ENCODE measurements at places on chromosomes 5 and 9.

DNA sequence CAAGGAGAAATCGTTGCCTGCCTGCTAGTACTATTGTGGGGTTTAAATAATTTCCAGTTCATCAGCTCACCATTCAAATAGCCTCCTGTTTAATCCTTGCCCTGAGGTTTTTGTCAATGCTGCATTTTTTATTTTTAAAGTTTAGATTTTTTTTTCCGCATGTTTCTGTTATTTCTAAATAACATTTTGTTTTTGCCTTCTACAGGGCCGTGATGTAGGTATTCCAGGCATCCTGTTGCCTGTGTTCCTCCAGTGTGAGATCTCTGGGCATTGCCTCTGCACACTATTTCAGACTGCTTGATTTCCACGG lies 124.3 kb downstream of the HSD17B3 start:
- DNase-seq = no peak

GRCh38 chr5:89707891-89708290 lies 701.7 kb downstream of the CETN3 start:
- no peak for DNase-seq

DNA sequence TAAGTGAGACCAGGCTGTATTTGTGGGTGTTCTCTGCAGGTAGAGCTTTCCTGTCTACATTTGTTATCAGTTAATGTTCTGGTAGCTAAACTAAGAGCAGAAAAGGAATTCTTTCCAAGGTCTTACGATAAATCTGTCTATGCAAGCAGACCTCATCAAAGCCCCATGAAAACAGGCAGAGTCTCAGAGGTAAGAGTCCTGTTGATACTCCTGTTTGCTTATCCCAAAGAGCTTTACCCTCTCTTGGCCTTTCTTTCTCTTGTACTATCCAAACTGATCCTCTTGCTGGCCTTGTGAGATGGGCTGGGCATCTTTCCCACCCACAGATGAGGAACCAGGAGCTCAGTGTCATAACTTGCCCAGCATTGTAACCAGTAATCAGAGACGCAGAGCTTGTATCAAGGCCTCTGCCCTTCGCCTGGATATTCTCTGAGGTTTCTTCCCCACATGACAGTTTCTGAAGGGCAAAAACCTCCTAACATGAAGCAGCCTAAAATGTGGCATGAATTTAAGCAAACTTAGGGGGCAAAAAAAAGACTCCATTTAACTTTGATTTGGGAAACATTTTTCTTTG lies 33.5 kb downstream of the PRKACG start:
- no peak for DNase-seq

GRCh38 chr9:14314424-14314928 lies 535 bp upstream of the NFIB start:
- DNase-seq = no peak

DNA sequence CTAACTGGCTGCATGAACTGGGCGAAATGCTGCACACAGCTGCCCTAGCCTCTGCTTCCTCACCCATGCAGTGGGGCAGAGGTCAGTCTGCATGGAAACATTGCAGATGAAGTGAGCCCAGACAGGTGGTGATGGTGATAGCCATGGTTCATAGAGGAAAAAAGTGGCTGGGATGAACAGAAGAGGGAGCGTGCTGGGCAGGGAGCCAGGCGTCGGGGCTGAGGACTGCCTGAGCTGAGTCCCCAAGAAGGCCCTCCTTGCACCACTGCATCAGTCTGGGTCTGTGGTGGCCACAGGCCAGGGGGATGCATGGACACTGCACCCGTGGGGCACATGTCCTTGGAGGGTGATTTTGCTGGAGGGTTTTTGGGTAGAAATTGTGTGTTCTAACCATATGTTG lies 80.5 kb downstream of the AMBP start:
- DNase-seq = no peak

DNA sequence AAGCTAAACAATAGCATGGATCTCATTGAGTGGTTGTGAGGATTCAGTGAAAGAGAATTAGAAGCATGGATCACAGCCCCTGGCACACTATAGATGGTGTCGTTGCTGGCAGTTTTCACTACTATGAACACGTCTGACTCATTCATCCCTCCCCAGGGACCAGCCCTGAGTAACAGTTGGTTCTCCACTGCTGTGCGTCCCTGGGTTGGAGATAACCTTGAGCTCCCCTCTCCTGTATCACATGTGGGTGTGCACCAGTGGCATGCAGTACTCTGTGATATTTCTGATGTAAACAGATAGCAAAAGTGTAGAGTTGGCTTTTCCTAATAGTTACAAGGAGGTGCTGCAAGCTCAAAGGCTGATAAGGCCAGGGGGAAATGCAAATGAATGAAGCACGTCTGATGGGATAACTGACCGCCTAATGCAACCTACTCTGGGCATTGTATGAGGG lies 8.8 kb upstream of the LCP2 start:
- no peak for DNase-seq

DNA sequence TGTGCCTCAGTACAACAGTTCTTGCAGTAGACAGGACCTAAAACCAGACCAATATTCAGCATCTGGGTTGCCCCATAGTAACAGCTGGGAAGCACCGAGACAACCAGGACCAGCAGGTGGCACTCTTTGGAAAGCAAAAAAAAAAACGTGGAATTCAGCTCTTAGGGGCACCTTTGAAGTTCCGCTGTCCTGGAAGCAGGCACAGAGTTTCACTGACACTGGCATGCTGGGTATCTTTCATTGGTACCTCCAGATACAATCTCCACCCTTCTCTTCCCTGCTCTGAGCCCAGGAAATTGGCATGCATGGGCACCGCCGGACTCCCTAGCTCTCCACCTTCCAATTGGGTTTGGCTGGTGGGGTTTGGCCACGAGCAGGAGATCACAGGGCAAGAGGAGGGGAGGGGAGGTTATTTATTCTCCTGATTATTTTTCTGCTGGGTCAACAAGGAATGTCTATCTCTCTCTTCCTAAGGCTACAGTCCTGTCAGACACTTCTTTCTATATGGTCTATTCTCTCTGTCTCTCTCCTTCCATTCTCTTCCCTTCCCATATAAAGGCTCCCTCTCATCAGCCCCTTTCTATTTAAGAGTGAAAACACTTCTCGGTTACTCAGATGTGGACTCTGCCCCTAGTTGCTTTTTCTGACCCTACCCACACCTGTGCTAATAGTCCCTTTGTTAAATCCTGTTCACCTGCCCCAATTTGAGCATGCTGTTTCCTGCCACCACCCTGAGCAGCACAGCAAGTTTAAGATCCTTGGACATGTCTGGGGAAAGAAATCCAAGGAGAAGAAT lies 1.9 kb upstream of the IDNK start:
- no peak for DNase-seq

DNA sequence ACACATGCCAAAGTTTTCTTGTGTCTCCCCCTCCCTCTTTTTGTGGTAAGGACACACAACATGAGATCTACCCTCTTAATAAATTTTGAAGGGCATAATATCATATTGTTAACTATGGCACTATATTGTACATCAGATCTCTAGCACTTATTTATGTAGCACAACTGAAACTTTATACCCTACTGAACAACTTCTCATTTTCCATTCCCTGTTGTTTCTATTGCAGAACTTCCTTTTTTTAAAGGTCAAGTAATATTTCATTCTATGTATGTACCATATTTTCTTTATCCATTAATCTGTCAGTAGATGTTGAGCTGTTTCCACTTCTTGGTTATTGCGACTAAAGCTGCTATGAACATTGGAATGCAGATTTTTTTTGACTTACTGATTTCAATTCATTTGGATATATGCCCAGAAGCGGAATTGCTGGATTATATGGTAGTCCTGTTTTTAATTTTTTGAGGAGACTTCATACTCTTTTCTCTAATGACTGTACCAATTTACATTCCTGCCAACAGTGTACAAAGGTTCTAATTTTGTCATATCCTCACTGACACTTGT lies 305.3 kb downstream of the PRR16 start:
- DNase-seq = no peak

GRCh38 chr9:91946653-91947488 lies 3.2 kb downstream of the ROR2 start:
- no peak for DNase-seq

DNA sequence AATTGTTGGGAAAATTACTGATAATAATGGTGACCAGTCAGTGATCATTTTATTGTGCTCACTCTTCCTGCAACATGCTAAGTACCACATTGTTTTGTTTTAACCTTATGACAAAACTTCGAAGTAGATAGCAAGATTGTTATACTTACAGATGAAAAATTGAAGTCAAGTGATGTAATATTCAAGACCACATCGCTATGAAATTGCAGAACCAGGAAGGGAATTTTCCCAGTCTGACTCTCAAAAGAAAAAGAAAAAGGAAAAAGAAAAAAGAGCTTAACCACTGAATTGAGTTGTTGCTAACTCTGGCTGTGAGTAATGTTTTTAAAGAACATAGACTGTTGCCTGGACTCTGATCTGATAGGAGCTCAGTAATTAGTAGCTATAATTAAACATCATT lies 170.6 kb upstream of the HAPLN1 start:
- DNase-seq = no peak

GRCh38 chr5:145829708-145830361 lies 5.3 kb downstream of the PRELID2 start:
- no peak for DNase-seq

GRCh38 chr9:98429613-98430012 lies 174.2 kb upstream of the TBC1D2 start:
- DNase-seq = no peak

DNA sequence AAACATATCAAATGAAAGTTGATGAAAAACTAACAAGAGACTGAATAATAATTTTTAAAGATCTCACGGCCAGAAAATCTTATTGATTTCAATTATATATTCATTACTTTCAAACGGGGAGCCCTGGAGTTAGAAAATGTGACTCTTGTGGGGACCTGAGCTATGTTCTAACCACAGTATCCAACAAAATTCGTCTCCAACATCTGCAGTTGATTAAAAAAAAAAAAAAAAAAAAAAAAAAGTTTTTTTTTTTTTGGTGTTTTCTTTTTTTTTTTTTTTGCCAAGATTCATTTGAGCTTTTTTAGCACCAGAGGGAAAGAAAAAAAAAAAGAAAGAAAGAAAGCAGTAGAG lies 144.3 kb upstream of the PIK3R1 start:
- DNase-seq = no peak

- peak; percentile 45 for DNase-seq
These were observed at the start of gene AGPAT2 for GRCh38 chr9:136686794-136687711. Gene AGPAT2 (minus strand): TSS chr9:136687457. CDS start chr9:136687357, 100 bp downstream.

- DNase-seq = no peak
These were observed 77.3 kb downstream of the NNT start for GRCh38 chr5:43680286-43680685.

GRCh38 chr5:96088706-96089498 lies 127.3 kb upstream of the ELL2 start:
- no peak for DNase-seq

DNA sequence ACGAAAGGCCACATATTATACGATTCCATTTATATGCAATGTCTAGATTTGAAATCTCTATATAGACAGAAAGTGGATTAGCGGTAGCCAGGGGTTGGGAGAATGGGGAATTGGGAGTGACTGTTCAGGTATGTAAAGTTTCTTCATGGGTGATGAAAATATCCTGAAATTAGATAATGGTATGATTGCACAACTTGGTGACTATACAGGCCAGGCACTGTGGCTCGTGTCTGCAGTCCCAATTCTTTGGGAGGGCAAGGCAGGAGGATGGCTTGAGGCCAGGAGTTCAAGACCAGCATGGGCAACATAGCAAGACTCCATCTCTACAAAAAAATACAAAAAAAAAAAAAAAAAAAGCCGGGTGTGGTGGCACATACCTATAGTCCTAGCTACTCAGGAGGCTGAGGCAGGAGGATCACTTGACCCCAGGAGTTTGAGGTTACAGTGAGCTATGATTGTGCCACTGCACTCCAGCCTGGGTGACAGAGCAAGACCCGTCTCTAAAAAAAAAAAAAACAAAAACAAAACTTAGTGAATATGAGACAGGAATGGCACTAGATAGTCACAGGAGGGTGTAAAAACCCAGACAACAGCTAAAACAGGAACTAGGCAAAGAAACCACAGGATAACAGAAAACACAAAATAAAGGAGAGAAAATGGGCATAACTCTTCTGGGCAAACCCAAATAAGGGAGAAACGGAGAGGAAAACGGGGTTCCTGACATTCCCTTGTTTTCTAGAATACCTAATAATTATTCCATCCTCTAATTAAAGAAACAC lies 72.1 kb upstream of the ZNF618 start:
- no peak for DNase-seq

- no peak for DNase-seq
These were observed 1.1 kb upstream of the NOTCH1 start for GRCh38 chr9:136546697-136547501.

- DNase-seq = no peak
These were observed 66.5 kb downstream of the JMY start for GRCh38 chr5:79302454-79302853.

DNA sequence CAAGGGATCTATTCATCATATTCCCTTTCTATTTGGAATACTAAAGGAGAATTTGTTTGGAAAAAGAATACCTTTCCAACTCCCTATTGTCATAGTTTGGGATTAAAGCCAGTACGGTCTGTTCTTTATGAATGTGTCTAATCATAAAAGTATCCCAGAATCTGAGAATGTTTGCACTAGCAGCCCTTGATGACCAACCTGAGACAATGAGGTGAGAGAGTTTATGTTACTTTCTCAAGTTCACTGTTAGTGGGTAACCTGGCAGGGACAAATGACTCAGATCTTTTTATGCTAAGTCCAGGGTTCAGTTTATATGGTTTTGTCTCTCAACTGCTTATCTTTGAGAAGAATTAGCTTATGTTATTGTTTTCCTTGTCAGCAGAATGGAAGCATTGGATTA lies 25.3 kb upstream of the TLR4 start:
- no peak for DNase-seq

DNA sequence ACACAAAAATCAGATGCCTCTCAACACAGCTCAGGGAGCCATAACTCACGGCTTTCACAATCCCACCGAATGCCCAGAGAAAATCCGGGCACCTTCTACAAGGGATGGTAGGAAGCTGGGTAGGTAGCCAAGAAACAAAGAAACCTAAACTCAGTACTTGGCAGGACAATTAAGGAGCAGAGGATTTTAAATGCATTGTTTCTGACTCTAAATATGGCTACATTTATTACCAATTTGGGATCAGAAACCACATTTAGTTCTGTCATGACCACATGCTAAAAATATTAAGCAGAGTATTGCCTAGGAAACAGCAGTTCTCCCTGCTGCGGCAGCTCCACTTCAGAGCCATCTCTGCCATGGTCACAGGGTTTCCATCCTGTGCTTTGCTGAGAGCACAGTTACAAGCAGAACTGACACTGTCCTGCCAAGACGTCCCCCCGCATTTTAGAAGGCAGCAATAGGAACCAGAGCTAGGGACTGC lies 57.5 kb downstream of the SIL1 start:
- DNase-seq = no peak

- DNase-seq = no peak
These were observed 1495.2 kb downstream of the MAT2B start for GRCh38 chr5:165000479-165001190.

GRCh38 chr5:52190737-52191136 lies 597.0 kb upstream of the ITGA1 start:
- no peak for DNase-seq

- DNase-seq = no peak
These were observed 49.4 kb downstream of the POU5F2 start for GRCh38 chr5:93691997-93692396.

GRCh38 chr5:96322865-96323264 lies 110.2 kb downstream of the PCSK1 start:
- DNase-seq = no peak

- DNase-seq = no peak
These were observed 43.8 kb upstream of the GOLPH3 start for GRCh38 chr5:32217886-32218396.

Measured in stimulated activated CD8-positive, alpha-beta memory T cell treated with anti-CD3 and anti-CD28 coated beads, Interleukin-12 subunit alpha, Interleukin-12 subunit beta, amount 100 ng/mL, for 4 hours (primary cell).